Right forelimb (tissue), 1 donor: ENCODE measurements at places on chromosomes 16 and 17.
A peak's percentile ranks its signal among the peaks of the same experiment; 100 is the strongest.

- DNase-seq: no peak
Measured at GRCh38 chr16:87995644-87996043, 44.4 kb downstream of the BANP start.

DNA sequence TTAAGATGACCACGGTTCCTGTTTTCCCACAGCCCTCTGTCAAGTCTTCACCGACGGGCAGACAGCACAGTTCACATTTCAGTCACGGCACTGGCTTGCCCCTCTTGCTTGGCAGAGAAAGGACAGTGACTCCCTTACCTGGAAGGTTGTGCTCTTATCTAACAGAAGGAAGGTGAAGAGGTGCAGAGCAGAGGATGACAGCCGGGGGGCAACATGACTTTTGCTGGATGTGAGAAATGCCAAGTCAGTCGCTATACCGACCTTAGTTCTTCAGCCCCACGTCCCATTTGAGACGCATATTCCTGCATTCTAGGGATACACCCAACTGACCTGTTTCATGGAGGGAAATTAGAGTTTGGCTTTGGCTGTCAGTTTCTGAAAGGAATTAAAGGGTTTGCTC is 492.3 kb downstream of the NPIPA7 start:
- DNase-seq: no peak

GRCh38 chr16:56547120-56547948 is 17.5 kb upstream of the MT4 start:
- no peak for DNase-seq

- no peak for DNase-seq
Measured at GRCh38 chr17:83203073-83203471, 123.7 kb downstream of the METRNL start.

DNA sequence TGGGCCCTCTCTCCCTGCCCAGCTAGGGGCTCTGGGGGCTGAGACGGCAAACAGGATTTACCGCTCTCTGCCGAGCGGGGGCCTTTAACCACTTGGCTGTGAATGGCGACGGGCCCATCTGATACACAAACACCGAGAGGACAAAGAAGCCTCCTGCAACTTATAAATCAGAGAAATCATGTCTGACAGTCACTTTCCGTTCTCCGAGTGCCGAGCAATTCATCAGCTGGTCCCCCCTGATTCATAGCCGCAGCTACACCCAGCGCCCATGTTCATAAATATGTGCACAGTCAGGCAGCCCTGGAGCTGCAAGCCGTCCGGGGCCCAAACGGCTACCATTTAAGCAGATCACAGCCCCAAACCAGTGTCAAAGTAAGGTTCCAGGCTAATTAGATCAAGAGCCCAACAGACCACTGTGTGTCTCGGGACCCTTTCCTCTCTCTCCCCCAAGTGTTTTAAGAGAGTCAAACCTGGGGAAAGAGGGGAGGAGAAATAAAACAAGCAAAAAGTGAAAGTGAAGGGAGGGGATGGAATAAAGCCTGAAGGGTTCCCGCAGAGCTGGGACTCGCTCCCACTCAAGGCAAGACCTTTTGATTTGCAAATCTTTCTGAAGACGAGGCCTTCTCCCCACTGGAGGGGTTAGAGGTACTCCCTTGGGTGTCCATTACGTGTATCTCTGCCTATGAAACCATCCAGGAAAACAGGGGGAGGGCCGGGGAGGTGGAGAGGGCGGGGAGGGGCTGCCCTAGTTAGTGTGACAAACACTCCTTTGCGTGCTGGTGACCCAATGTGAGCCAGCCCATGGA is 154.7 kb downstream of the C16orf78 start:
- DNase-seq: peak; percentile 57

- DNase-seq: no peak
Measured at GRCh38 chr17:66347661-66348514, 45.5 kb downstream of the PRKCA start.

- DNase-seq: no peak
Measured at GRCh38 chr16:23257682-23258081, 44.4 kb upstream of the SCNN1B start.

GRCh38 chr16:66840883-66841282 is 3.3 kb upstream of the CA7 start:
- no peak for DNase-seq

GRCh38 chr16:75535211-75535843 is 581 bp downstream of the CHST5 start:
- DNase-seq: no peak

- DNase-seq: peak; percentile 56
Measured at GRCh38 chr17:77957235-77957856, 1.2 kb upstream of the TNRC6C start.

DNA sequence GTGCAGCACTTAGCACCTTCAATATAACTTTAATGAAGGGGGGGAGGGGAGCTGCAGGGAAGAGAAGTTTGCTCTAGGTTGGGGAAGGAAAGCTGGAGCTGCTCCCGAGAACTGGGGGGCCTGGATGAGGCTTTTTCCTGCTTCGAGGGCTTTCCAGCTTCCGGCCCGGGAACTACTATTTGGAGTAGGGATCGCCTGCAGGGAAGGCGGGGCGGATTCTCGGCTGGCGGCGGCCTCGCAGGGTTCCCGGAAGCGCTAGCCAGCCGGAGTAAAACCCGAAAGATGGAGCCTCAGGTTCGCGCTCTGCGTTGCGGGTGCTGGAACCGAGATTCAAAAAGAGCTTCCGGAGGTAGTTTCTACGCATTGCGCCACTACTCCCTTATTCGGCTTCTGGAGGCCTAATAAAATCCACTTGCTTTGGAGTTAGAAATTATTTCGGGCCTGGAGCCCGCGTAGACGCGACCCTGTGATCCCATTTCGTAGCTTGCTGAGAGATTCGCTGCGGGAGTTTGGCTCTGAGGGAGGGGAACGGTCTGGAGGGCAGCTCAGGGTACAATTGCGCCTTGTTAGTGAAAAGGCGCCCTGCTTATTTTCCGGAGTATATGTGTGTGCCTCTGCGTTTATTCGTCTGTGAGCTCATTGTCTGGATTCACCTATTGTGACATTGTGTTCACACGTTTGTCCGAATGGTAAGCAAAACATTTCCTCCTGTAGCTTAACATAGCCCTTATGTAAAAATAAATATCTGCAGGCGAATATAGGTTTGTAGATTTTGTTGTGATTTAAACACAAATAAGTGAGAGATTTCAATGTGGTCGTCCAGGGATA is 652 bp downstream of the PRAC2 start:
- no peak for DNase-seq

DNA sequence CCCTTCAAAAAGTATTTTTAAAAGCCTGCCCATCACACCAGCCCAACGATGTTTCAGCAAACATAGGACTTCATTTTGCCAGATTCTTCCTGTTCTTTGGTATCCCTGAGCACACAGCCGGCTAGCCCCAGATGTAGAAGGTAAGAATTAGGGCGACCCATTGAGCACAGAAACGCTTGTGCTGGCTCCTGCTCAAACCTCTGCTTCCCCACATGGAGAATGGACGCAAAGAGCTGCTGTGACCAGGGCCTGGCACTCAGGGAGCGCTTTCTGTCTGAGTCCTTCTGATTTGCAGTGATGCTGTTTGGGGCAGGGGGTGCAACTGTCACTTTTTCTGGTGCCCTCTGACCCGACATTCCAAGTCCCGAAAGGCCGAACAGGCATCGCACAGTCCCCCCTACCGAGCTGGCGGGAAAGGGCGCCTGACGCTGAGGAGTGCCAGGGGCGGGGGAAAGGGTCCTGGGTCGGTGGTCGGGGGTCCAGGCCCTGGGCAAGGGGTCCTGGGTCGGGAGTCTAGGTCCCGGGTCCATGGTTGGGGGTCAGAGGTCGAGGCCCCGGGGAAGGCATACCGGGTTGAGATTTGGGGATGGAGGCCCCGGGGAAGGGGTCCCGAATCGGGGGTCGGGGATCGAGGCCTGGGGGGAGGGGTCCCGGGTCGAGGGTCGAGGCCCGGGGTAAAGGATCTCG is 930 bp downstream of the CHMP1A start:
- no peak for DNase-seq

- no peak for DNase-seq
Measured at GRCh38 chr16:49489686-49490320, 116.2 kb downstream of the C16orf78 start.

GRCh38 chr17:62796291-62796690 is 11.8 kb downstream of the MARCHF10 start:
- DNase-seq: no peak

GRCh38 chr16:58635502-58635901 is 5.9 kb upstream of the CNOT1 start:
- DNase-seq: no peak

DNA sequence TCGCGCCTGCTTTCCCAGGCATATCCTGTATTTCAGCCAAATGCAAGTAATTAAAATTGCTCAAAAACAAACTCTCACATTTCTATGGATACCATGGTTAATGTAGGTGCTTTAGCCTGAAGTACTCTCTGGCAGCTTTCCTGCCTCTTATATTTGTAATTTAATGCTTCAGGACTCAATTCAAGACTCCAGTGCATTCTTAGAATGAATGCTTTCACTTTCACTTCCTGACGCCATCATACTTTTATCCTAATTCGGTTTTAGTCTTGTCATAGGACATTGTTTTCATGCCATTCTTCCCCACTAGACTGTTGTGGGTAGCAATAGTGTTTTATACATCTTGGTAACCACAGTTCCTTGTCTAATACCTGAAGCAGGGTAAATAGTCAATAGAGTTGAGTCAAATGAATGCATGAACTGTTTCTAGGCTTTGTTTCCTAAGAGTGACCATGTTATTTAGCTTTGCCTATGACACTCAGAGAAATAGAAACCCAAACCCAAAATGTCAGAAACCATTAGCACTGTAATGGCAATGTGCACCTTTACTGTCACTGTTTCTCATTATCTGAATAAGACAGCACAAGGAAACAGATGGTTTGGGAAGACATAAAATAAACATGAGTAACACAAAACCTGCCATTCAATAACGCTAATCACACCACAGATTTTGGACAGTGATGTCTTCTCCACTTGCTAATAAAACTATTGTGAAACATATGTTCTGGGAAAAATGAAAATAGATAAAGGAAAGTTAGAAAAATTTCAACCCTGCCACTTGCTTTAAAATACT is 705.5 kb downstream of the CDH11 start:
- no peak for DNase-seq

GRCh38 chr16:58049232-58050185 is 24.0 kb downstream of the MMP15 start:
- no peak for DNase-seq

GRCh38 chr17:36641877-36642845 is 40.8 kb downstream of the MRM1 start:
- DNase-seq: no peak

DNA sequence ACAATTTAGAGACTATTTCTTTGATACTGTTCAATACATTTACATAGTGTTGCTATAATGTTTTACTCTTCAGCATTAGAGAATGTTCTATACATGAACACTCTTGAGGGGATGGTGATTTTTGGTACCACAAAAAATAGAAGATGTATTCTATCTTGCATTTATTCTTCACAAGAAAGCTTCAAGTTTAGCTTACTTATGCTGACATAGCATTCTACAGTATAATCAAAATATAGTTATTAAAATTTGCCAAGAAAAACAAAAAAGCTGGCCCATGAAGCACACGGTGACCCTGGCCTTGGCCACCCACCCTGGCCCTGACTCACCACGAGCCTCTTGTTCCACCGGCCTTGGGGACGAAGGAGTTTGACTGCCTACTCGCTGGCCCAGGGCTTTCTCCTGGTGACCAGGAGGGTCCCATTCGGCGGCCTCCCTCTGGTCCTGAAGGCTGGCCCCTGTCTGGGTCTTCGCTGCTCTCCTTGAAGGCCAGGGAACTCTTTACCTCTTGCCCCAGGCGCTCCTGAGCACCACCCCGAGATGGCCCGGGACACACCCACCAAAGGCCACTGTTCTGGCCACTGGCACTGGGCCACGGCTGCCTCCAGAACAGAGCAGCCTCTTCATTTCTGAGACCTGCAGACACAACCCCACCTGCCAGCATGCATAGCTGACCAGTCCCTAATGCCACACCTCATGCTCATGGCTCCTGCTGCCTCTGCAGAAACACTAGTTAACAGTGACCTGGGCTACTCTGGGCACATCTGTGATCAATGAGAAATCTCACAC is 22.5 kb upstream of the ICAM2 start:
- DNase-seq: no peak

GRCh38 chr16:15509593-15510535 is 75.5 kb downstream of the BMERB1 start:
- no peak for DNase-seq

DNA sequence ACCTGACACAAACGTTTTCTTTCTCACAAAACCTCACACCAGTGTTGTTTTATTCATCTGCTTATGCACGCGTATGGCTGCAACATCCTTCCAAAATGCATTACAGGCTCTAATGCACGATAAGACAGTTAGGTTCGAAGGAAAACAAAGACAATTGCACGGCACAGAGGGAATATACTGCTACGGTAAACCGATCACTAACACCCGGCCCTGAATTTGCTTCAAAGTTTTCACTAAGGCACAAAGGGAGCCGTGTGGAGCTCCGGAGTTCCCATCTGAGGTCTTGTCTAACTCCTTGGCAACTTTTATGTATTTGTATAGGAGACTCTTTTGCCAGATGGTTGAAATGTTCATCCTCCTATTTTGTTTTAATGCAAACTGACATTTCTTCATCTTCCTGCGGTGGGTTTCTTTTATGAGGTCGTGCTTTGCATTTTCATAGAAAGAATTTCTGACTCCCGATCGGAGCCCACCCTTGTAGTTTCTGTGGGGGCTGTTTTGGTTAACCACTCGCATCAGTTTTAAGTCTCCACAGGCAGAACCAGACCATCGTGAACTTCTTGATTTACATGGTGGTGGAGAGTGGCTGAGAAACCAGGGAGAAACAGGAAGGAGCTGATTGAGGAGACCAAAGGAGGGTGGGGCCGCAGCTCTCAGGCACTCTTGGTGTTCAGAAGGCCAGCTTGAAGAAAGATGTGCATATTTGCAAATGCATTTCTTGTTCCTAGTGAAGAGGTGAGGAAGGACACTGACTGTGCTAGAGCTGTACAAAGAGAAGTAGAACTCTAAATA is 516.8 kb downstream of the MAF start:
- DNase-seq: no peak

- no peak for DNase-seq
Measured at GRCh38 chr16:73052576-73052975, 4.6 kb upstream of the ZFHX3 start.

DNA sequence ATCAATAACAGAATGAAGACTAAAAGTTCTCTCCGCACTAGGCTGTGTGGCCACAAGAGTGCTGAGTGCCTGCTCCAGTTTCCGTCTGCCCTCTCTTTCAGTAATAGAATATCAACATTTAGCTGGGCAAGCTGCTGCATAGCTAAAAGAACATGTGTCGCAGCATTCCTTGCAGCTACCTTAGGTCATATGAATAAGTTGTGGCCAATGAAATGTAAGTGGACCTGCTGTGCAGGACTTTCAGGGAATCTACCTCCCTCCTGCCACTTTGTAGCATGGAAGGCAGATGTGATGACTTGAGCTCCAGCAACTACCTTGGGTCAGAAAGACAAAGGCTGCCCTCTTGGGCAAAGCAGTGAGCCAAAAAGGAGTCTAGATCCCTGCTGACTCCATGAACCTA is 25.4 kb downstream of the SLC39A11 start:
- no peak for DNase-seq

GRCh38 chr17:77188084-77189066 is 47.6 kb downstream of the SEC14L1 start:
- DNase-seq: no peak

DNA sequence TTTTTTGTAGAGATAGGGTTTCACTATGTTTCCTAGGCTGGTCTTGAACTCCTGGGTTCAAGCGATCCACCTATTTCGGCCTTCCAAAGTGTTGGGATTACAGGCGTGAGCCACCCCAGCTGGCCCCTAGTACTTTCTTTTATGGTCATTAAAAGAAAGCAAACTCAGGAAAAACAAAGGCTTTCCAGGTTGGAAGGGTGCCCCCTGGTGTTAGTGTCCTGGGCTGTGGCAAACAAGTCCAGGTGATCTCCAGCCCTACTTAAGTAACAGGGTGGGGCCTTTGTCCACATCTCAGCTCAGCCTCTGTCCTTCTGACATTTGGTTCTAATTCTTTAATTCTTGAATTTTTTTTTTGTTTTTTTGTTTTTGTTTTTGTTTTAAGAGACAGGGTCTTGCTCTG is 6.9 kb downstream of the IGFBP4 start:
- no peak for DNase-seq
